Activated gamma-delta T cell treated with anti-CD3 and anti-CD28 coated beads, Interleukin-2, amount 50 U/mL, for 16 hours (primary cell): ENCODE measurements at places on chromosomes 1 and 21.

DNA sequence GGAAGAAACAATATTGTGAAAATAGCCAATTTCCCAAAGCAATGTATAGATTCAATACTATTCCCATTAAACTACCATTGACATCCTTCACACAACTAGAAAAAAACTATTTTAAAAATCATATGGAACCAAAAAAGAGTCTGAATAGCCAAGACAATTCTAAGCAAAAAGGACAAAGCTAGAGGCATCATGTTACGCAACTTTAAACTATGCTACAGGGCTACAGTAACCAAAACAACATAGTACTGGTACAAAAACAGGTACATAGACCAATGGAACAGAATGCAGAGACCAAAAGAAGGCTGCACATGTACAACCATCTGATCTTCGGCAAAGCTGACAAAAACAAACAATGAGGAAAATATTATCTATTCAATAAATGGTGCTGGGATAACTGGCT is 233.3 kb upstream of the TMPRSS15 start:
- no peak for DNase-seq

GRCh38 chr1:25443030-25443699 is 12.5 kb downstream of the MACO1 start:
- DNase-seq, result no peak

DNA sequence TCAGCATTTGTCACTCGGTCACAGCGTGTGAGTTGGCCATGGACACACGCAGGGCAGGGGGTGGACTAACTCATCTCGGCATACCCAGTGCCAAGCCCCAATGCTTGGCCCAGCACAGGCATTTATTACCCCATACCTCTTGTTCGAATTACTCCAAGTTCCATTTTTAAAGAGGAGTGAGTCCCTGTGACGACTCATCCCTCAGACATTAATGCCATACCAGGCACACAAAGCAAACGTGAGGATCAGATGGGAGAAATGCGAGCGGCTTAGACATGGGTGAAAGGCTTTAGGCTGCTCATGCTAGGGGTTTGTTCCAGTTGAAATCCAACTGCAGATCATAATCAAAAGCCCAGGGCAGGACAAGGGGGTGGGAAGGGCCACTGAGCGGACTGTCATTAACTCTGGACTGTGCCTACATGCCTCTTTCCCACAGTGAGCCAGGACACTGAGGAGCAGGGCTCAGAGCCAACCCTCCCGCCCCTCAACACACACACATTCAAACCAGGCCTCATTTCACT is 118.5 kb upstream of the NGF start:
- DNase-seq, result no peak

DNA sequence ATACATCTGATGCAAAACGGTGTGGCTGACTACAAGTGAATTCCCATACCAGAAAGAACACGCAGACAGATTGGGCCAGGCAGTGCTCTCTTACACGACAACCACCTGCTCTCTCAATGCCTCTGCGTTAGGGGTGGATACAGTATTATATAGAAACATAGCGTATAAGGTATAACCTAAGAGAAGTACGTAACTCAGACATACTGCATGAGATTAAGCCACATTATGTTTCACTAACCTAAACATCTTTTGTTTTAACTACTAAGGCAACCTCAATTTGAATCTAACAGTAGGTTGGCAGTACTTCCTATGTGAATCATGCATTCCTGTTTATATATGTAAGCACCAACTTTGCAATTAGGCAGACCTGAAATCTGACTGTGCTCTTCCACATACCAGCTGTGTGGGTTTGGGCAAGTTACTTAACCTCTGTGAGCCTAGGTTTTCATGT is 58.1 kb upstream of the COA6 start:
- no peak for DNase-seq

DNA sequence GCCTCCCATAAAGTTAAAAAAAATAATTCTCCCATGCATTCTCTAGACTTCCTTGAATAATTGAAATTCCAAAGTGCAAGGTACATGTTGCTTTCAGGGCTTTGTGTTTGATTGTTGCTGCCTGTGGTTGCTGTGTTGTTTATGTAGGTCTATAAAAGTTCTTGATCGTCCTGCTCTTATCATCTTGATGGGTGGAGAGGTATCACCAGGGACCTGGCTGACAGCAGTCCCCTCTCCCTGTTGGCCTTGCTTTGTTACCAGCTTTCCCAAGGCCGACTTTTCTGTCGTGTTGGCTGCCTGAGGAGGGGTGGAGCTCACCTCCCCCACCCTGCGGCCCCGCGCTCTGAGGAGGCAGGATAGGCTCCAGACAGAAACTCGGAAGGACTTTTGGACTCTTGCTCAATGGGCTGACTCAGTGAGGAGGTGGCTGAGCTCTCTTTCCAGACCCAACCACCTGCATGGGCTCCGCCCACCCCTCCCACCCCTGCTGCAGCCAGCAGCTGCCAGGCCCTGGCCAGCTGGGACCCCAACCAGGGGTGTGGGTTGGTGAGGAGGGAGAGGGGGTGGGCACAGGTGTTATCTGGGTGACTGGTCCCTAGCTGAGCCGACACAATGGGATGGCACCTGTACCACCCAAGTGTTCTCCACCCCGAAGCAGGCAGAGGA is 2.0 kb downstream of the INAVA start:
- no peak for DNase-seq

DNA sequence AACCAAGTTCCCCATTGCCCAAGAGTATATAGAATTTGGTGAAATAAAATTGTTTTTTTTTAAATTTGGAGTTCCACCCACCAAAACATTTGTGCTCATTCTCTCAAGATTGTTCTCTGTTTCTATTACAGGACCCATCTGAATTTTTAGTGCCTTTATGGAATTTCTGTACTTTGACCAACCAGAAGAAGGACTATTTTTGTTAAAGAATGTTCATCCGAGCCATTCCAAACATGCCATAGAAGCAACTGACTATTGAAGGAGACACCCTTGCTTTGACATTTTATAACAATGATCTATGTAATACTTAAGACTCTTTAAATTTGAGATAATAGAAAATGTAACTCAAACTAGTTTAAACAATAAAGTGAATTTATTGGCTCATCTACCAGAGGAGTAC is 655.7 kb upstream of the ADAMTS5 start:
- DNase-seq, result no peak

DNA sequence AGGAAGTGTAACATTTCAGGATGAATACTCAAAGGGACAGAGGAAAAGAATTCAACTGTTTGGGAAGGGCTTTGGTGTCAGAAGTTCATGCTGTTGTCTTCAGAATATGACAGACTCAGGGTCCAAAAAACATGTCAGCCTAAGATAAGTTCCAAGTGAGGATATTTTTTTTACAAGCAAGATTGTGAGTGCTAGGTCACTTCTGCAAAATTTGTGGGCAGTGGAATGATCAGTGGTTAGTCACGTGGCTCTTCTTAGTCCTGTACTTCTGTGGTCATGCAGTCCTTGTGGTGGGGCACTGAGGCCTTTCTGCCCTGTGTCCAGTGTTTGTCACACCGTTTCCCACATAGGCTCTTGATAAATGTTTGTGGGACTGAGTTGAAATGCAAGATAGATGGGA is 5.2 kb downstream of the RGL1 start:
- DNase-seq, result no peak

DNA sequence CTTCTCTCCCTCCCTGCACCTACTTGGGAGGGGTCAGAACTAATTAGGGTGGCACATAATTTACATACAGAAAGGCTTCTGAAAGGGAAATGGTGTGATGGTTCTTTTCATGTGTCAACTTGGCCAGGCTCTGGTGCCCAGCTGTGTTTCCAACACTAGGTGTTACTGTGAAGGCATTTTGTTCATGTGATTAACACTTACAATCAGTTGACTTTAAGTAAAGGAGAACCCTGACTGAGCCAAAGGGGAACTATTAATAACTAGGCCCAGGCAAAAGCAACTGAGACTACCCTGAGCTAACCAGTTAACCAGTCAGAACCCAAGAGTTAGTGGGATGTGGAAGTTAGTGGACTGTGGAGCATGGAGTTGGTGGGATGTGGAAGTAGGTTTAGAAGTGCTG is 114.9 kb downstream of the SEC16B start:
- no peak for DNase-seq

GRCh38 chr1:32706491-32706890 is 3.9 kb upstream of the SYNC start:
- DNase-seq, result no peak

DNA sequence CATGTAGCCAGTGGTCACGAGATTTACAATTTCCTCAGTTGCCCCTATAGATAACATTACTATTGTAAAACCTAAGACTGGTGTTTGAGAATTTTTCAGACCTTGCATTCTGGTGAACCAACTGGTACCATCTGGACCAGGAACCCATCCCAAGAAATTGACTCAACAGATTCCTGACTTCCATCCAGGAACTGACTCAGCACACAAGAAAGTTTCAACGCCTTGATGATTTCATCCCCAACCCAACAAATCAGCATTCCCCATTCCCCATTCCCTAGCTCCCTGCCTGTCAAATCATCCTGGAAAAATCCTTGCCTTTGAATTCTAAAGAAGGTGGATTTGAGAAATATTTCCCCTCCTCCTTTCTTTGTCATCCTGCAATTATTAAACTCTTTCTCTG is 529.8 kb upstream of the PRMT6 start:
- DNase-seq, result no peak

GRCh38 chr1:244988521-244988920 is 124.2 kb upstream of the HNRNPU start:
- DNase-seq, result no peak

GRCh38 chr1:21028520-21029145 is 148.1 kb downstream of the EIF4G3 start:
- DNase-seq, result no peak

GRCh38 chr1:198492872-198493271 is 47.6 kb downstream of the ATP6V1G3 start:
- DNase-seq, result no peak

- no peak for DNase-seq
Observed at GRCh38 chr1:101316256-101316655, 79.4 kb downstream of the S1PR1 start.
